CD4-positive, alpha-beta memory T cell (primary cell): ENCODE measurements at places on chromosomes 3 and 15.
A peak's percentile ranks its signal among the peaks of the same experiment; 100 is the strongest.

DNA sequence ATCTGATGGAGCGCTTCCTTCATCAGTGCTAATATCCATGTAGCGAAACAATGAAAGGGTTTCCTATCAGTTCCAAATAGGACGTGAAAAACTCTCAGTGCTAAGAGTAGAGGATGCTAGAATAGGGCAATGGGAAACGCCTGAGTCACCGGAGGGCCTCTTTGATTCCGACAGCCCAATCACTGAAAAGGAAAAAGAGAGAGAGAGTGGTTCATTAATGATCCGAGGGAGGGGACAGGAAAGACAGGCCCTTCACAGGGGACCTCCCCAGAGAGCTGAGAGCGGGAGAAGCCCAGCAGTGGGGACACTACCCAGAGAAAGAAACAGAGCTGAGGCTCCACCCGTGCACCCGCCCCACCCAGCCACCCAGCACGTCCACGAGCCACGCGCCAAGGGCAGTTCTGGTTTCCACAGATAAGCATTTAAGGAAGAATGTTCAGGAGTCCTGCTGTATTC is 76.9 kb downstream of the RPN1 start:
- no peak for DNase-seq

GRCh38 chr15:58698887-58699641 is 50.4 kb downstream of the ADAM10 start:
- no peak for DNase-seq

GRCh38 chr3:56681984-56682461 is 1.0 kb downstream of the TASOR start:
- DNase-seq: no peak

- DNase-seq: peak; percentile 14
Measured at GRCh38 chr15:71386448-71387236, 271.4 kb downstream of the THSD4 start.

GRCh38 chr3:53845103-53845880 is 927 bp downstream of the CHDH start:
- no peak for DNase-seq

- no peak for DNase-seq
Measured at GRCh38 chr15:33098094-33099058, 96.1 kb downstream of the FMN1 start.
